ENCODE measurements at places on chromosomes 13 and 19.

GRCh38 chr19:41657157-41657556, 30.3 kb upstream of the CEACAM4 start:
- DNase-seq = no peak

GRCh38 chr19:28492621-28493020, 720.3 kb downstream of the UQCRFS1 start:
- no peak for DNase-seq

DNA sequence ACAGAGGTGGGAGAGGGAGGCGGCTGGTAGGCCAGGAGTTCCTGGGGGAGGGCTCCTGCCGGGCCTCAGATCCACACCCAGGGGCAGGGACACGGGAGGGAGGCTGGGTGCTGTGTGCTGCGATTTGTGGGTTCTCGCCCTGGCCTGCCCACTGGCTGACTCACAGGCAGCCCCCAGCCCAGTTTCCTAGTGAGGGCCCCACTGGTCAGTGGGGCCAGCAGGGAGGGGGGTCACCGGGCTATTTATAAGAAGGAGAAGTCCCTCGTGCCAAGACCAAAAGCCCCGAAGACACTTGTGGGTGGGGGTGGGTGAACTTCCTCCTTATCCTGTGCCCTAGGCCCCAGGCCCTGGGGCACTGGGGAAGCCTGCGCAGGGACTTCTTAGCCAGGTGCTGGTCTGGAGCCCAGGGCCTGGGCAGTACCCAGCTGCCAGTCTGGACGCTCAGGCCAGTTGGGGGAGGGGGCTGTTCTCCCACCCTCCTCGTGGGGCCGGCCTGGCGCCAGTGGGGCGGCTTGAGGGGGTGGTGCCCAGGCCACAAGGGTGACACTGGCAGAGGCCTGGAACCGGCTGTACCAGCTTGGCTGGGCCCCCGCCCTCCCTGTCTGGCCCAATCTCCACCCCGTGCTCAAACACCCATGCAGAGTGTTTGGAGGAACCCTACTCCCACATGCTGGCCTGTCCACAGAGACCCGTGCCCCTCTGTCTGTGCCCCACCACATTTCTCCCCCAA, 5.0 kb upstream of the JUNB start:
- no peak for DNase-seq

DNA sequence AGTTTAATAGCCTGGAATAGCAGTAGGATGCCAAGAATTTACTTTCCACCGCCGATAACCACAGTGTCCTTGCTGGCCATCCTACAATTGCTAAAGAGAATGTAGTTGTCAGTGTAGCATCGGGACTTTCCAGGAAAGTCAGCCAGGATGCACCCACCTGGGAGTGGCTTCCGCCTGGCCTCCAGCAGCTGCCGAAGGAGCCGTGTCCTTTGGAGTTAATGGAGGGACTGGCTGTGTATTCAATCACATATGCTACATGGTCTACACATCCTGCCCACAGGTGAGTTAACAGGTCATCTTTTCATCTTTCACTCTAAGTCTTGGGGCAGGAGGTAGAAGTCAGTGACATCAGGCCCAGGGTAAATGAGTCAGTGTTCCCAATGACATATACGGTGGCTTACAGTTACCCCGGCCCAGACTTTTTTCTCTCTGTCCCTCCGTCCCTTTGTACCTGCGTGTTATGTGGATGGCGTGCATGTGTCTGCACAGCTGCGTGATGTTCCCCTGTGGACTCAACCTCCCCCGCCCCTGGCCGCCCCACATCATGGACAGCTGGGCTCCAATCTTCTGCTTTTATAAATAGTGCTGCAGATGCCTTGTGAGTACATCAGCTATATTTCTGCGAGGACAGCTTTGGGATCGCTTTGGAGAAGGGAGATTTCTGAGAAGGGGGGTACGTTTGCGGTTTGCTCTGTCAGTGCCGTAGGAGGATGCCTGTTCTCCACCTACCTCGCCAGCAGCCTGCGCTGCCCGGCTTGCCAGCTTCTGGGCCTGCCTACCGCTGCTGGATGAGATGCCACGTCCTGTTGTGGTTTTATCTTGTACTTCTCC, 63.1 kb downstream of the ATP11A start:
- DNase-seq = no peak

DNA sequence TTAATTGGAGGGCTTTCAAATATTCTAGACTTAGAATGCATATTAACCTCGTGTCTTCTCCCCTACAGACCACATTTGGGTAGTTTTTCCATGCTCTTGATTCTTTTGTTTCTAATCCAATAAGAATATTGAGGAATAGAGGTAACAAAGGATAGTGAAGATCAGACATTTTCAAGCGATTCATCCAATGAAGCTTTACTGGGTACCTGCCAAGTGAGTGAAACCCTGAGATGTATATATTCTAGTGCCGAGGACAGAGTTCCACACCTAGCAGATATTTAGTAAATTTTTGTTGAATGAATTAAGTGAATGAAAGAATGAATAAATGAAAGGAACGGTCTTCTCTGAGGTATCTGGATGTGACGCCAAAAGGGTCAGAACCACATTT, 442 bp upstream of the RFC3 start:
- DNase-seq = no peak

- DNase-seq = no peak
Observed at GRCh38 chr13:94173312-94173854, 306.1 kb downstream of the DCT start.

GRCh38 chr19:2302319-2303210, 5.4 kb downstream of the LINGO3 start:
- no peak for DNase-seq

DNA sequence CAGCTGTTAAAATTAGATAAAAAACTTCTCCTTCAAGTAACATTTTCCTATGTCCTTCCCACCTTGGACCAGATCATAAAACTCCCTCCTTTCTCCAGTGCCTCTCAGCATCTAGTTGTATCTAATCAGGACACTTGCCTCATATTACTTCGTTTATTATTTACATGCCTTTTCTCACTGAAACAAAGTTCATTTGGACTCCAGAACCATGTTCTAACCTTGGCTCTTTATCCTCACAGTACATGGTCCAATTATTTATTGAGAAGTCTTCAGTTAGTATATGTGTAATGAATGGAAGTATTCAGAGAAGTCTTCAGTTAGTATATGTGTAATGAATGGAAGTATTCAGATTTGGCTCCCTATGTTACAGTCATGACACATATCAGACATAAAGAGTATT, 342.7 kb downstream of the OXGR1 start:
- DNase-seq = no peak

DNA sequence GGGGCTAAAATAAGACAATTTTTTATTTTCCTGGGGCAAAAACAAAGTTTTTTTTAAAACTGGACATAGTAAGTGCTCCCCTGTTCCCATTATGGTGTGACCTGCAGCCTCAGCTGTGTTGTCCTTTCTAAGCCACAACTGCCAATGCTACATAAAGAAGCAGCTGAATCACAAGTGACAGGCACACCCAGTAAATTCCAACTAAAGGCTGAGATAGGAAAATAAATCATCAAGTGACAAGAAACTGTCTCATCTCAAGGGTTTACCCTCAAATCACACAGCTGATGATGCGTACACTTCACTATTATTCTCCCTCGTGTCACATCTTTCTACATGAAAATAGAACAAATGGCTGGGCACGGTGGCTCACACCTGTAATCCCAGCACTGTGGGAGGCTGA, 28.7 kb downstream of the STK24 start:
- DNase-seq = no peak

DNA sequence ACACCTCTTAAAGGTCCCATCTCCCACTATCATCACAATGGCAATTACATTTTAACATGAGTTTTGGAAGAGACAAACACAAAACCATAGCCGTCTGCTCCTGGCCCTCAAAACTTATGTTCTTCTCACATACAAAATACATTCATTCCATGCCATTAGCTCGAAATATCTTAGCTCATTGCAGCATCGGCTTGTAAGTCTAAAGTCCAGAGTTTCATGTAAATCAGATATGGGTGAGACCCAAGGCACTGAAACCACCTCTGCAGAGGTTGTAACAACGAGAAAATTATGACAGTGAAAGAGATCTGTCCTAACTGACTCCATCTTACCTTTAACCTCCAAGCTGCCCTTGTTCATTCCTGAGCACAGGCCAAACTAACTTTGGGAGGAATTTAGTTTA, 635.0 kb upstream of the SPRY2 start:
- no peak for DNase-seq

- DNase-seq = no peak
Observed at GRCh38 chr13:43830497-43830881, 43.7 kb upstream of the ENOX1 start.

DNA sequence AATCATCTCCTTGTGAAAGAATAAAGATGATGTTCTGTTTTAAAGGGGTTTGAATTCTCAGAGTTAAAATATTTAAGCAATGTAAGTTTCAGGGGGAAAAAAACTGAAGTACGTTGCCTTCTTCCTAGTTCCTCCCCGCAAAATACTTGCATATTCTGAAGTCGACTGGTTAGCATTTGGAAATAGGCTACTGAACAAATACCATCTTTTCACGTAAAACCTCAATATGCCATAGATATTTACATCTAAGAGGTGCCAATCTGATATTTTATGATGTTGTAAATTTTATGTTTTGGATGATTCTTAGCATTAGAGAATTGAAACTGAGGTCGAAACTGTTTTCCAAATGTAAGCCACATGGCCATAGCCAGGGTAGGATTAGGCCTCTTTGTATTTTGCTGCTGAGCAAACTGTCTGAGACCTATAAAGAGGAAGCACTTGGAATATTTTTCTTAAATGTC, 138.3 kb downstream of the FLT1 start:
- DNase-seq = no peak

GRCh38 chr19:23762884-23763711, 4.4 kb upstream of the ZNF681 start:
- DNase-seq = peak; percentile 72

- no peak for DNase-seq
Observed at GRCh38 chr13:23467048-23467931, 33.8 kb upstream of the SACS start.

GRCh38 chr13:107551521-107551920, 663.8 kb downstream of the LIG4 start:
- DNase-seq = no peak

GRCh38 chr13:95865080-95865615, 188.1 kb downstream of the UGGT2 start:
- no peak for DNase-seq

DNA sequence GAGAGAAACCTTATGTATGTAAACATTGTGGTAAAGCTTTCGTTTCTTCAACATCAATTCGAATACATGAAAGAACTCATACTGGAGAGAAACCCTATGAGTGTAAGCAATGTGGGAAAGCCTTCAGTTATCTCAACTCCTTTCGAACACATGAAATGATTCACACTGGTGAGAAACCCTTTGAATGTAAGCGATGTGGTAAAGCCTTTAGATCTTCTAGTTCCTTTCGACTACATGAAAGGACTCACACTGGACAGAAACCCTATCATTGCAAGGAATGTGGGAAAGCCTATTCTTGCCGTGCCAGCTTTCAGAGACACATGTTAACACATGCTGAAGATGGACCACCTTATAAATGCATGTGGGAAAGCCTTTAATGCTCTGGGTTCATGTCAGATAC, 24.7 kb downstream of the ZNF136 start:
- DNase-seq = no peak

DNA sequence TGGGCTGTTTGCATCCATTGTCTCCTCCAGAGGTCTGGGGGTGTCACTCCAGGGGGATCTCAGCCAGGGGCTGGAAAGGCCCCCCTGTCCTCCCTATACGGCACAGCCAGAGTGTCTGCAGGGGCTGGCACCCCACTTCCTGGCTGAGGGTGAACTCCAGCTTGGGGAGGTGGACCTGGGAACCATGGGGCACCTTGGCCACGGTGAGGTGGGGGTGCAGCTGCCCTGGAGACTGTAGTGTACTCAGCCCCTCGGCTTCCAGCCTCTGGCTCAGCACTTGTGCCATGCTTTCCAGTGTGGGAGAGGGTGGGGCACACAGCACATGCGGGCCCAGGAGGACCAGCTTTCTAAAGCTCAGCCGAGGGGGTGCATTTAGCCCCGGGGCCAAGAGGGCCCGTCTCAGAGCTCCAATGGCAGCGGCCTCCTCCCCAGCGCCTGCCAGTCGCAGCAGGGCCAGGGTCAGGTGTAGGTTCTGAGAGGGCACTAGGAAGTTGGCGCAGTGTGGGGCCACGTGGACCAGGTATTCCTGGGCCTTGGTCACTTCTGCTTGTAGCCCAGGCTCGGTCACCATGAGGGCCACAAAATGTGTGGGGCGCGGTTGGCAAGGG, 1.4 kb downstream of the LENG9 start:
- no peak for DNase-seq

DNA sequence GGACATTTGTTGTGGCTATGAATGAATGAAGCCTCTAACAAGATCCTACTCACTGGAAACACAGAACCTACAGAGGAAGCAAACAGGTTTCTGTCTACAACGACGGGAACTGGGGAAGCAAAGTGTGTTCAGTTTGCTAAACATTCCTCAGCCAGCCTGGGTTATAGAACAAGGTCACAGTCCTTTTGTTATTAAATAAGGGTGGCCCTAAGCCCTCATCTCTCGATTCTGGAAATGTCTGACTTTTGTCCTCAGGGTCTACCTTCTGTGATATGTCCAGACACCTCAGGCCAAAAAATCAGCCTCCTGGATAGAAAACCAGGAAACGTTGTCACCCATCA, 64.6 kb upstream of the ARHGEF7 start:
- no peak for DNase-seq

GRCh38 chr19:6108721-6109633, 1.3 kb downstream of the RFX2 start:
- no peak for DNase-seq

DNA sequence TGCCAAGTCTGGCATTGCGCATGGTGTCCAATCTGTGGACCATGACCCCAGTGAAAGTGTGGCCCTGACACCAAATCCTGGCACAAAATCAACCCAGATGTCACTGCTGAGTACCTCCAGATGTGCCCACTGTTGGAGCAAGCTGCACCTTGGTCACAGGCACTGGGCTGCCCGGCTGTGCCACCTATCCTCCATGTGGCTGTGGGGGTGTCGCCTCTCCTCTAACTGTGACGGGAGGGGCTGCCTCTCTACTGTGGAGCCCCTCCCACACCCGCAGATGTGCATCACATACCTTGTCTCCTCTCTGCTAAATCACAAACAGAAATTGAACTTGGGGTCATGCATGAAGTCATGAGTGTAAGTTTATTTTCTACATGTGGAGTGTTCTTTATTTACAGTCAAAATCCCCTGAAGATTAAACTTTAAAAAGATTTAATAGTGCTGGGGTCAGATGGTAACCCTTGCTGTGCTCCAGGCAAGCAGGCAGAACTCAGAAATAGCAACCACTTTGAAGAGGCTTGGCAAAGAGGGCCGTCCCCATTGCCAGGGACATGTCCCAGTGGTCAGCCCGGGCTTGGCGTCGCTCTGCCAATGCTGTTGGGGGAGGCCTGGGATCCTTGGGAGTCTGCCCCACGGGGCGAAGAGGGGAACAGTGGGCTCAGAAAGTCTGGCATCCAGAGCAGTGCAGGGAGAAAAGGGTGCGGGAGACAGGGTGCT, 46.4 kb upstream of the ZNF536 start:
- no peak for DNase-seq

- DNase-seq = no peak
Observed at GRCh38 chr13:41459432-41460073, 2.2 kb downstream of the RGCC start.

All from T1000 (cell line).